Left renal pelvis (tissue), 4 donors: ENCODE measurements at places on chromosomes 2 and 18. TPM values are rescaled to one million over a fixed set of nuclear protein-coding genes. Genes with fewer than 3 reads are reported as not detected.

DSG4 gene
- polyA plus RNA-seq = not detected

TCF23 gene
- polyA plus RNA-seq = 0.59 TPM

NT5DC4 gene
- 1.2 TPM for polyA plus RNA-seq

INO80B gene
- polyA plus RNA-seq = 14.6 TPM

FHL2 gene
- 32.0 TPM for polyA plus RNA-seq

ASTL gene
- polyA plus RNA-seq = 0.15 TPM

NEB gene
- 2.1 TPM for polyA plus RNA-seq

- DNase-seq = no peak
These were observed 124.5 kb downstream of the SETBP1 start for GRCh38 chr18:44805176-44805575.

GRCh38 chr2:136356125-136357006 is 238.4 kb upstream of the CXCR4 start:
- DNase-seq = no peak

GRCh38 chr18:28804512-28805202 is 627.7 kb upstream of the CDH2 start:
- no peak for DNase-seq

GRCh38 chr2:121828281-121828731 is 72.9 kb downstream of the TSN start:
- DNase-seq = no peak

- DNase-seq = no peak
These were observed 285.4 kb upstream of the MGAT5 start for GRCh38 chr2:133968446-133968845.

DNA sequence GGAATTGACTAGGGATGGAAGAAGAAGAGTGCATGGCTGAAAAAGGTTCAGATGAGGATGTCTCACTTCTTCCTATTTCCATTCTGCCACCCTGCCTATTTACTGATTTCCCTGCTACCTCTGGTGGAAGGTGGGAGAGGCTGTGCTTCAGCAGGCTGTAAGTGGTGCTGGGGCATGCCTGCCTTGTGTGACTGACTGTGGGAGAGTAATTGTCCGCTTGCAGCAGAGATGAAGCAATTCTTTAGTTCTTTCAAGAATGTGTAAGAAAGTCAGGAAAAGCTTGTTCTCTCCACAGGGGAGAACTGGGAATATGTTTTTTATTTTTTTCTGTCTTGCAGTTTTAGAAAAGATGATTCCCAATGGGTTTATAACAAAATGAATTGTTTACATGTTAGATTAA is 72.5 kb upstream of the NYAP2 start:
- no peak for DNase-seq

GRCh38 chr18:56515522-56515921 is 122.9 kb downstream of the TXNL1 start:
- no peak for DNase-seq

- DNase-seq = no peak
These were observed 1234.6 kb upstream of the CHAC2 start for GRCh38 chr2:52532956-52533355.

GRCh38 chr2:62197925-62198633 is 2.2 kb downstream of the B3GNT2 start:
- no peak for DNase-seq

- no peak for DNase-seq
These were observed 693 bp downstream of the ORC2 start for GRCh38 chr2:200962811-200963123.

- DNase-seq = no peak
These were observed 413.3 kb upstream of the TRIB2 start for GRCh38 chr2:12303181-12304030.

DNA sequence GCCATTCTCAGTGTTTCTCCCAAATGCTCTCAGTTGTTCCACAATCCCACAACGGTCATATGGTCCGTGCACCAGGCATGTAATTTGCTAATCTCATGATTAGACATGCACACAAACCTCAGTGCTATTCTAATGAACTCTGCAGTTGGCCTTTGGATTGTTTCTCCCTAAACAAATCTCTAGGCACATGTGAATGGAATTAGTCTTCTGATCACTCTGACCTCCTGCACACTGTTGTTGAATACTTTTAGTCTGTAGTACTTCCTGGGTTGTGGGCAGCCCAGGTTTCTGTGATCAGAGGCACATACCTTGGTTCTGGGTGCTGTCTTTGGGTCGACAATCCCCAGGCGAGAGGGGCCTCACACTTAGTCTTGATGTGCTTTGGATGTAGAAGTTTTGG is 498.7 kb upstream of the SPRED2 start:
- no peak for DNase-seq

- no peak for DNase-seq
These were observed 78.2 kb upstream of the UGP2 start for GRCh38 chr2:63763391-63763941.

DNA sequence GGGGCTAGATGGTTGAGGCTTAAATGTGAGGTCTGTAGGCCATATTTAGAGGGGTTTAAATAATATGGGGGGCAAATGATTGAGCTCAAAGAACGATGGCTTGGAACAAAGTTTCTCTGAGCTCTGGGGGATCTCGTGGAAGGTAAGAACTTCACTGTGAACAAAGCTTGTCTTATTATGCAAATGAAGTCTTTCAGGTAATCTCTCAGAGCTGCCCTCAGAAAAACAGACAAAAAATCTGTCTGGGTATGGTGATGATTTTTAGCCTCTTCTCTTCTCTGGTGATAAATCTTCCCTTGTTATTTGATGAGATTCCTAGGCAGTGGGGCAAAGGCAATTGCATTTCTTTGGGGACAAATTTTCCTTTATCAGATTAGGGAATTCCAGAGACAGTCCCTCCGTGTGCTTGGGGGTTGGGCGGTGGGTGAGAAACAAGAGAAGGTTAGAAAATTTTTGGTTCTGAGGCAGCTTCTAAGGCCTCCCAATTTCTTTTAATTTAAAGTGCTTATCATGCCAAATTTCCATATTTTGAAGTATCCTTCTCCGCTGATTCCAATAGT is 760.4 kb downstream of the TSN start:
- no peak for DNase-seq

- DNase-seq = no peak
These were observed 7.6 kb upstream of the DSG2 start for GRCh38 chr18:31490387-31490786.

- no peak for DNase-seq
These were observed 32.4 kb downstream of the NTSR2 start for GRCh38 chr2:11637546-11637945.

DNA sequence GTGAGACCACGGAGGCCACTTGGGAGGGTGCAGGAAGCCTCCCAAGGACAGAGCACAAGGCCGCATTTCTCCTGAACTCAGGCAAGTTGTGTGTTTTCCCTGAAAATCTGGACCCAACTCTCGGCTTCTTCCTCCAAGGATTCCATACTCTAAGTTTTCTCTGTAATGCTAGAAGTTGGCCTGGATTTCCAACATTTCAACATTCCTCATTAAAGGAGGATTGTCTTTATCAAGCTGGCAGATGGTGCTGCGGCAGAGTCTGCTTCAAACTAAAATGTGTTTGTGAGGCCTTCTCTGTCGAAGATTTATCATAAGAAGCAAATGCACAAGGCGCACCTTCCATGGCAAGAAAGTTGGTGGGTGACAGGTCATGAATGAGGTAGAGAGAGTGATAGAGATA is 94.4 kb upstream of the SATB2 start:
- no peak for DNase-seq

DNA sequence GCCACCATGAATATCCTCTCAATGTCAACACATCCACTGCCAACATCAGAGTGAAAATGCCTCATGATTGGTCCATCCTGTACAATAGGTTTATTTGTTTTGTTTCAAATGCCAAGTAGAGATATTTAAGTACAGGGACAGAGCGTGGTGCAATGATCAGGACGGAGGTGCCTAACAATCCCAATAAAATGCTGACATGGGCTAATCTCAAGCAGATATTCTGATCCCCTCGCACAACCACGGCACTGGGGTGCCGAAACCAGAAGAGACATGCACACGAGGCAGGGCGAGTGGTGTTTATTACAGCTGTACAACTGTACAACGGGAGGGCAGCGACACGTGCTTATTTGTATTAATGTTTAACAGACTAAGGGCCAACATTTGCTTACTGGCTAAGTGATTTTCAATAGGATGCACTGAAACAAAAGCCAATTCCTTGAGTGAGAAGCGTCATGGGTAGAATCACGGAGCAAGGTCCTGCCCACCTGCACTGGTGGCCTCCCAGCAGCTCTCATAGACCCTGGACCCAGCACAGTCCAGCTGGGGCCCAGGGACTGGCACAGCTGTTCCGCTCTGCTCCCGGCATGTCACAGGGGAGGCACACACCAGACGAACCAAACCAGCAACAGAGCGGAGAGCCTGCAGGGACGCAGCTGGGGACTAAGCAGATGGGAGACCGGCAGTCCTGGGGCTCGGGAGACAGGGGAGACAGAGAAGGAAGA is 101.4 kb downstream of the HDAC4 start:
- no peak for DNase-seq

DNA sequence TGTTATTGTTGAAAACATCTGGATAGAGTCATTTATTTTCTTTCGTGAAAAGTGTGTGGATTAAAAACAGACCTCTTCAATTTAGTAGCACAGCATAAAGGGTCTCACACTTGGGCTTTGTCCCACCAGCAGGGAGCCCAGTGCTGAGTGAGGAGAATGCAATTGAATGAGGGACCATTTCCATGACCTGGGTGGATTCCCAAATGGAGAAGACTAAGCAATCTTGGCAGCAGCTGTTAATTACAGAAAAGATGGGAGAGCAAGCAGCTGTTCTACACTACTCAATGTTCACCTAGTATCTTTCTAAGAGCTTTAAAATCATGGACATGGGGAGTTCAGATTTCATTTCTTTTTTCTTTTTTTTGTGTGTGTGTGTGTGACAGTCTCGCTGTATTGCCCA is 121.8 kb upstream of the FN1 start:
- DNase-seq = no peak

DNA sequence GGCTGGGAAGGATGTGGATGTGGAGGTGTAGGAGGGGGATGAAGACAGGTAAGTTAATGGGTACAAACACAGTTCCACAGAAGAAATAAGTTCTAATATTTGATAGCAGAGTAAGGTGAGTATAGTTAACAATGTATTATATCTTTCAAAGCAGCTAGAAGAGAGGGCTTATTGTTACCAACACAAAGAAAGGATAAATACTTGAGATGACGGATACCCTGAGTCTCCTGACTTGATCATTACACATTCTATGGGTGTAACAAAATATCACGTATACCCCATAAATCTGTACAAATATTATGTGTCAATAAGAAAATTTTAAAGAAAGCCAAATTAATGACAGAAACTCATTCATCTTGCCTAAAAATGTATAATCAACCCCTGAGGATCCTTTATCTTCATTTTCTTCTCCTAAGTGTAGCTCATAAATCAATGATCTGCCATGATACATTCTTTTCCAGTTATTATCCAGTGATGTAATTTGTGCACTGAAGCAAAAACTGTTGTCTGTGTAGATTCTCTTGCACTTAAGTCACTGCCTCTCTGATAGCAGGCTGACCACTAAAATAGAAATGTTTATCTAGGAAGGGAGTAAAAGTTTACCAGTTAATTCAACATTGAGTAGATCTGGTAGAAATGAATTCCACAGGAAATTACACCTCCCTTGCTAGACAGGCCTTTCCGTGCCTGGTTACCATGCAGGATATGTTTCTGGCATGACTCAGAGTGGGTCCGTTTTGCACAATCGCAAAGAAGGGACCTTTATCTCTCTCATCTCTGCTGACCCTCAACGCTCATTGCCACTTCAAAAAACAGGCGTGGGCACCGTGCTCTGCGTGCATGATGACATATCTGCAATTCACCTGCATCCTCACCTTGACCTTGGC is 249.7 kb upstream of the NCKAP5 start:
- no peak for DNase-seq

- no peak for DNase-seq
These were observed at the start of gene MTCL1 for GRCh38 chr18:8705238-8705960. Gene MTCL1, plus strand, starts transcription at chr18:8705556. Its CDS starts 105 bp downstream, at chr18:8705661.

DNA sequence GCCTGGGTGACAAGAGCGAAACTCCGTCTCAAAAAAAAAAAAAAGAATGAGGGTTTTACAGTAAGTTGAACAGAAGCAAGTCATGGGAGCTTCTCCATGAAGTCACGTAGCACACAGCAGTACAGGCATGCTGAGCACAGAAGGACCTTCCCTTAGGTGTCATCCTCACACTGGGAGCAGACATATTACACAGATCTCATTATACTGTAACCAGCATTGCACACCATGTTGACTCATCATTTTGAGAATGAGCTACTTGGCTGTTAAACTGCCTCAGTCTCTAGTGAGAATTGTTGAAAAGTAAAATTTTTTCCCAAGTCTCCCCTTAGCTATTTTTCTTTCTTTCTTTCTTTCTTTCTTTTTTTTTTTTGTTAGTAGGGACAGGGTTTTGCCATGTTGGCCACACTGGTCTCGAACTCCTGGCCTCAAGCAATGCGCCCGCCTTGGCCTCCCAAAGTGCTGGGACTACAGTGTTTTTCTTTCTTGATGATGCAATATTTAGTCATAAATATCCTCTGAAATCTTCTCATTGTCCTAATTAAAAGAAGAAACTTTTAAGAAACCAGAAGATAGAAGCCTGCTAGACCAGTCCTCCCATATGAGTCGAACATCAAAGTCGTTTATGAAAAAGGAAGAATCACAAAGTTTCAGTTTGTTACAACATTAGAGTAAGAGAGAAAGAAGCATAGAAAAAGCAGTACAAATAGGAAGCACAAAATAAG is 37.9 kb upstream of the PPP1CB start:
- no peak for DNase-seq
